Adrenal gland (tissue), 19 donors: ENCODE measurements at places on chromosomes 4 and X. TPM values are rescaled to one million over a fixed set of nuclear protein-coding genes. Genes with fewer than 3 reads are reported as not detected.

NLGN3 gene
- 10.6 TPM for polyA plus RNA-seq

CYBB gene
- 8.8 TPM for polyA plus RNA-seq

BEX5 gene
- 14.1 TPM for polyA plus RNA-seq

LDOC1 gene
- 65.9 TPM for polyA plus RNA-seq

TMEM154 gene
- 0.22 TPM for polyA plus RNA-seq
